OCI-M1 (cell line): ENCODE measurements at places on chromosomes 3 and 15.
A peak's percentile ranks its signal among the peaks of the same experiment; 100 is the strongest.

GRCh38 chr15:81165535-81165934 lies 31.1 kb upstream of the IL16 start:
- DNase-seq = no peak

DNA sequence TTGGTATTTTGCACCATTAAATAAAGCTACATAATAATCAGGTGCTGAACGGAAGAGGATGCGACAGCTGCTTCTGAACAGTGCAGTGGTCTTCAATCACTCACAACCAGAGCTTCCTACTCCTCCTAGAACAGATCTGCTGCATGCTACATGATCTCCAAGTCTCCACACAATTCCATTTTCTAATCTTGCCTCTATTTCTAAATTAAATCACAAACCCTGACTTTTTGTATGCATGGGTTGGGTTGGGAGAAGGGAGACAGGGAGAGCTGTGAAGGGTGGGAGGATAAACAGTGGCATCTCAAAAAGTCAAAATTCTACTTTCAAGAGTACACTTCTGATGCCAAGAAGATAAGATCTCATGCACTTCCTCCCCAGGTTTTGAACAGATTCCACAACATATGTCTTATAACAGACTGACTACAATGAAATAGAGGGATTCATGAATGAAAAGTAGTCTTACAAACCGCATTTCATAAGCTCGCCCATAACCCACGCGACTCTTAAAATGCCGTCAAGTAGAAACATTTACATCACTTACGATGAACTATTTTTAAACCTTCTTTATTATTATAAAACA lies 57.2 kb downstream of the CHSY1 start:
- no peak for DNase-seq

- DNase-seq = no peak
Observed at GRCh38 chr3:162769564-162769963, 1273.0 kb downstream of the OTOL1 start.

DNA sequence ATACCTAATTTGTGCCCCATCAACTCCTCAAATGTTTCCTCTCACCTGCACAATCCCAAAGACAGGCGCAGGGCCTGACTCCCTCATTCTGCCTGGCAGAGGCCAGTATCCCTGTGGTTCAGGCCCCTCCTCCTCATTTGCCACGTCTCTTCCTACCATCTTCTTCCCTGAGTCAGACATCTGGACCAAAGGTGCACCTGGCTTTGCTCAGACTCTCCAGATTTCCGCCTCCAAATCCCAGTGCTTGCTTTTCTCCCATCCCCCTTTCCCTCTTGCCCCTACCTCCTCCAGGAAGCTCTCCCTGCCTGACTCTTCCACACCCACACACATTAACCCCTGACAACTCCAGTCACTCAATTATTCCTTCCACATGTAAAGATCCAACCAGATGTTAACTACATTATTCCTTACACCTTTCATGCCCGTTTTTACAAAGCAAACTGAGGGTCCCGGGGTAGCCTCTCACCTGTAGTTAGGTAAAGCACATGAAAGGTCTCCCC lies 19.6 kb downstream of the SEMA7A start:
- no peak for DNase-seq

- peak; percentile 97 for DNase-seq
Observed at GRCh38 chr15:55403531-55403930, 4.6 kb downstream of the CCPG1 start.

- peak; percentile 77 for DNase-seq
Observed at GRCh38 chr15:56428821-56429458, 36.0 kb downstream of the MNS1 start.

- no peak for DNase-seq
Observed at GRCh38 chr3:25306705-25307104, 121.4 kb upstream of the RARB start.

GRCh38 chr3:176208915-176209314 lies 988.4 kb downstream of the TBL1XR1 start:
- DNase-seq = peak; percentile 2

DNA sequence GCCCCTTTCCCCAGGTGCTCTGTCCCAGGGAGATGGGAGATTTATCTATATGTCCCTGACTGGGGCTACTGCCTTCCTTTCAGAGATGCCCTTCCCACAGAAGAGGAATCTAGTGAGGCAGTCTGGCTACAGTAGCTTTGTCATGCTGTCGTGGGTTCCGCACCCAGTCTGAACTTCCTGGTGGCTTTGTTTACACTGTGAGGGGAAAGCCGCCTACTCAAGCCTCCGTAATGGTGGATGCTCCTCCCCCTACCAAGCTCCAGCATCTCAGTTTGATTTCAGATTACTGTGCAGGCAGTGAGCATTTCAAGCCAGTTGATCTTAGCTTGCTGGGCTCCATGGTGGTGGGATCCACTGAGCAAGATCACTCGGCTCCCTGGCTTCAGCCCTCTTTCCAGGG lies 35.4 kb upstream of the SLC7A14 start:
- no peak for DNase-seq

DNA sequence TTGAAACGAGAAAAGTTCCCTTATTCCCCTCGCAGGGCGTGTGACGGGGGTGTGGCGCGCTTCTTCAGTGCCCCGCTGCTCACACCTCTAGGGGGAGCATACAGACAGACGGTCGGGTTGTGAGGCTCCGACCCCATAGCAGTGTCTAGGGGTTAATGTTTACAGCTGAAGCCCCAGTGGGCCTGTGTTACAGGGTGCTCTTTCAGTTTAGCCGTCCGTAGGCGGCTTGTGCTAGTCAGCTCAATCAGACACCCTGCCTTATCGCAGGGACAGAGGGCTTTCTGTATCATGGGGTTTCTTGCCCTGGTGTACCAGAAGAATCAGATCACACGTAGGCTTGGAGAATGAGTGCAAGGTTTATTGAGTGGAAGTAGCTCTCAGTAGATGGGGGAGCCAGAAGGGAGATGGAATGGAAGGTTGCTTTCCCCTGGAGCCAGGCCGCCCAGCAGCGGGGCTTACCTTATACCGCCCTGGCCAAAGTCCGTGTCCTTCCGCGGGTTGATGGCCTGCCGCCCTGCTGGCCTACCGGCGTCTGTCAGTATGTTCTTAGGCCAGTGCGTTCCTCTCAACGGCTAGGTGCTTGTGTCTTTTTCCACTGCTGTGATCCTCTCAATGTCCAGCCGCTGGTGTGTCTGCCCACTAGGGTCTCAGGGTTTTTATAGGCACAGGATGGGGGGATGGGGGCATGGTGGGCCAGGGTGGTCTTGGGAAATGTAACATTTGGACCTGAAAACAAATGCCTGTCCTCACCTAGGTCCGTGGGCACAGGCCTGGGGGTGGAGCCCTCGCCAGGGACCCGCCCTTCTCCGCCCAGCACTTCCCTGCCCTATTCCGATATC lies 32.2 kb upstream of the ACP3 start:
- no peak for DNase-seq

- no peak for DNase-seq
Observed at GRCh38 chr3:155556531-155556930, 188.3 kb downstream of the PLCH1 start.

- DNase-seq = no peak
Observed at GRCh38 chr15:99455789-99456160, 110.0 kb upstream of the MEF2A start.

GRCh38 chr15:40032125-40032839 lies 6.7 kb downstream of the SRP14 start:
- no peak for DNase-seq

- DNase-seq = no peak
Observed at GRCh38 chr15:99019558-99020540, 12.3 kb upstream of the PGPEP1L start.

- peak; percentile 47 for DNase-seq
Observed at GRCh38 chr3:3196148-3196861, 16.8 kb upstream of the CRBN start.

DNA sequence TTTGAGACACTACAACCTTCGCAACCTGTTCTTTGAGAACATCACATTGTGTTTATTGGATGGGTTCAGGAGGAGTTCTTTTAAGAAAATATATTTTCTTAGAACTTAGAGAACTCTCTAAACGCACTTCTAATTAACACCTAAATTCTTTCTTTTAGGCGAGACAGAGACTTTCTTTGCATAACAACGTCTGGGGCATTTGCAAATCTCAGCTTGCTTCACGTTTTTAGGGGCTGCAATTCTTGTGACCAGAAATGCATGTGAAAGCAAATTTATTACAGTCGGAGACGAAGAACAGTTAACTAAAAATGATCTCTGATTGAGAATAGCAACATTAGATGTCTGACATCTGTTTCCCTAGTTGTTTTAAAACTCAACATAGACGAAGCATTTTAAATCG lies 568.3 kb upstream of the ZNF717 start:
- no peak for DNase-seq

- DNase-seq = peak; percentile 80
Observed at GRCh38 chr3:19213603-19214220, 65.4 kb downstream of the KCNH8 start.

DNA sequence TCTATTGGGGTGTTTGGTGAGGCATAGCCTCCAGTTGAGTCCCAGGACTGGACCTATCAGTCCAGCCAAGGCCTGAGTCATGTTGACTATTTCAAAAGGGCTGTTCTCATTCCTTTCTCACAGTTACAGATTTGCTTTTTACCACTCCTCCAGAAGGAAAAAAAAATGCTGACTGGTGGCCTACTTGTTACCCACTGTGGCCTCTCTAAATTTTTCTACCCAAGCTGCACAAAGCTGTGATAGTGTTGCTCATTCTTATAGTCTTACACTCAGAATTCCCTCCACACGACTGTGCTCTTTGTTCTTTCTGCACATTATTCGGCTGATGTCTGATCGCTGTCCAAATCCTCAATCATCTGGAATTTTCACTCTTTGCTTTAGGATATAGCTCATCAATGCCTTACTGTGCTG lies 1142.2 kb downstream of the IGSF11 start:
- no peak for DNase-seq

DNA sequence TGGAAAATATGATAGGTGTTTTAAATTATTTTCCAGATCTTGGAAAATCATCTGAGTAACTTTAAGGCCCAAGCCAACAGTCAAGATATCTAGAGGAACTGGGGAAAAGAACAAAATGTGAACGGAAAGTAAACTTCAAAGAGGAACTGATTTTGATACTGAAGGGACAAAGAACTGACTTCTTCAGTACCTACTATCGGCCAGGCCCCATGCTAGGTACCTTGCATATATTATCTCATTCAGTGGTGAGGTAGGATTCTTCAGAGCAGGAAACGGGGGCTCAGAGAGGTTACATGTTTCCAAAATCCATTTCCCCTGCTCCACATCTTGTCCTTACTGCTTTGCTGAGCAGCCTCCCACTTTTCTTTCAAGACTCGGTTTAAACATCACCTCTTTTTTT lies 9.8 kb upstream of the ZNF710 start:
- no peak for DNase-seq

GRCh38 chr3:142098964-142099363 lies 50.4 kb downstream of the TFDP2 start:
- DNase-seq = peak; percentile 45
